ENCODE measurements at places on chromosomes 1 and 21.
A peak's percentile ranks its signal among the peaks of the same experiment; 100 is the strongest.

DNA sequence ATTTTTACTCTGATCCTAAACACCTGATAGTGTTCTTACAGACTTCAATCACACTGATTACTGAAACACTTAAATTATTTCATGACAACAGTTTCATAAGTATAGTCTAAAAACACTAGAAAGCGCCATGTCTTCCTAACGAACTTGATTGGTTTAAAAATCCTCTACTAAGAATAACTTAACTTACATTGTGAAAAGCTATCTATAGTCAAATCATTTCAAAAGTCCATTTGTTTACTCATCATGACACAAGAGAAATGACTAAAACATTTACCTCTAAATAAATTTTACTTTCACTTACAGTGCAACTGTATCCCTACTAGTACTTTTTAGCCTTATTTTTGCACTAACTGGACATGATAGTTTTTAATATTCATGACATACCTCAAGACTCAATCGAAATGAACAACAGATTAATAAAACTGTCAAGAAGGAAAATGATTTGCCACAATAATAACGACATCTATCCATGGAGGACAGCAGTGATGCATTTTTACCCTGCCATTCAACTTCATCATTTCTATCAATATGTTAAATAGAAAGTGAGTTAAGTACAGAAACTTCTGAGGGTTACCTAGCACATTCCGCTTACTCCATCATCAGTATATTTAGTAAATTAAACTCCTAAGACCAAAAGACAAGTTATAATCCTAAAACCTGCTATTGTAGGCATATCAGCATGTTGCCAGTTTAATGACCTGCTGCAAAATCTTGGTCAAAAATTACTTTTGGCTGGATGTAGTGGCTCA is 38.4 kb downstream of the AHCTF1 start:
- H3K4me1 ChIP-seq, result no peaks in the 10 kb centered on the region
- H3K27me3 ChIP-seq, result no peaks in the 10 kb centered on the region
- no peak overlapping the region for H3K4me3 ChIP-seq
- no peak overlapping the region for H3K27ac ChIP-seq

DNA sequence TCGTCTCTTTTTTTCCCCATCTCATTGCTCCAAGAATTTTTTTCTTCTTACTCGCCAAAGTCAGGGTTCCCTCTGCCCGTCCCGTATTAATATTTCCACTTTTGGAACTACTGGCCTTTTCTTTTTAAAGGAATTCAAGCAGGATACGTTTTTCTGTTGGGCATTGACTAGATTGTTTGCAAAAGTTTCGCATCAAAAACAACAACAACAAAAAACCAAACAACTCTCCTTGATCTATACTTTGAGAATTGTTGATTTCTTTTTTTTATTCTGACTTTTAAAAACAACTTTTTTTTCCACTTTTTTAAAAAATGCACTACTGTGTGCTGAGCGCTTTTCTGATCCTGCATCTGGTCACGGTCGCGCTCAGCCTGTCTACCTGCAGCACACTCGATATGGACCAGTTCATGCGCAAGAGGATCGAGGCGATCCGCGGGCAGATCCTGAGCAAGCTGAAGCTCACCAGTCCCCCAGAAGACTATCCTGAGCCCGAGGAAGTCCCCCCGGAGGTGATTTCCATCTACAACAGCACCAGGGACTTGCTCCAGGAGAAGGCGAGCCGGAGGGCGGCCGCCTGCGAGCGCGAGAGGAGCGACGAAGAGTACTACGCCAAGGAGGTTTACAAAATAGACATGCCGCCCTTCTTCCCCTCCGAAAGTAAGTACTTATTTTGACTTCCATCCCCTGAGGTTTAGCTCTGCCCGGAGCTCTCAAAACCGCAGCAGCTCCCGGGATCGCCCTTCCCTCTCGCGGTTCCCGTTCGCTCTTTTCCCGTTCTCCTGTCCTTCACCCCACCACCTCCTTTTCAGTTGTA is 1.5 kb downstream of the TGFB2 start:
- peak overlapping the region; percentile 83 for H3K4me3 ChIP-seq
- no peaks in the 10 kb centered on the region for H3K36me3 ChIP-seq
- DNase-seq, result peak; percentile 61

DNA sequence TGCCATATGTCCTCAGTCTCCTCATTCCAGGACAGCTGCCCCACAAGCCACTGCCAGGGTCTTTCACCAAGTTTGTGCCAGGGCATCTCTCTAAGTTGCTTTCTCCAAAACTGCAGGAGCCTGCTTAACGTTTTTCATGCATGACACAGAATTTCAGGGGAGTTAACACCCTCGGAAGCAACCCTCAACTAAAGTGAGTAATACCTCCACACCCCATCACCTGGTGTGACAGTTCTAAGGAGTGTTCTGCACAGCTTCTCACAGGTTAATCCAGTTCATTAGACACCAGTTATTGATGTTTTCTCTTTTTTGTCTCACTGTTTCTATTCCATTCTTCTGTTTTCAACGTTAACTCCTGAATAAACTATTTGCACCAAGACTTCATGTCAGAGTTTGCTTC is 115.0 kb downstream of the BACH1 start:
- no peak for DNase-seq
- no peak overlapping the region for H3K27ac ChIP-seq
- H3K27me3 ChIP-seq, result no peaks in the 10 kb centered on the region
- no peak overlapping the region for H3K4me3 ChIP-seq

- no peak overlapping the region for H3K27ac ChIP-seq
- H3K4me1 ChIP-seq, result no peaks in the 10 kb centered on the region
- DNase-seq, result no peak
- H3K36me3 ChIP-seq, result no peaks in the 10 kb centered on the region
Observed at GRCh38 chr1:25738499-25738898, 61.5 kb upstream of the SELENON start.

GRCh38 chr1:47616906-47617305 is 179.1 kb downstream of the FOXD2 start:
- H3K36me3 ChIP-seq, result no peaks in the 10 kb centered on the region
- no peak overlapping the region for H3K27ac ChIP-seq
- no peak overlapping the region for H3K4me3 ChIP-seq
- H3K27me3 ChIP-seq, result no peaks in the 10 kb centered on the region
- no peaks in the 10 kb centered on the region for H3K4me1 ChIP-seq

DNA sequence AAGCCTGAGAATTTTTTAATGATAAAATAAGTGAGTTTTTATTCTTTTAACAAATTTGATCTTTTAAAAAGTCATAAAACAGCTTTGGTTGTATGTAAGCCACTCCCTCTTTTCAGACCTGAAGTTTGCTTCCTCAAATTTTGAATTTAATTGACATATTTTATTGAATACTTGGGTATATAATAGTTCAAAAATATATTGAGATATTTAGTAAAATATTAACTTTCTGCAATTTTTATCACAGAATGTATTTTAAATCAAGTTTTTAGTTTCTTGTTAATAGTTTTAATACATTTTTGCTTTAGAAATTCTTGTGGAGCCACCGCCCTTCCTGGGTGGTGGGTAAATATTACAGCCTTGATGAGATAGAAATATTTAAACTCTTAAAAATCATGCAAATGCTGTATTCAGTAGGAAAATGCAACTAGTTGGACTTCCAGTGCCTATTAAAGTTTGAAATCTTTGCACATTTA is 867 bp downstream of the PTPRC start:
- peaks cover 23% of the 10 kb centered on the region for H3K36me3 ChIP-seq
- peak overlapping the region; percentile 94 for H3K27ac ChIP-seq
- peaks cover 42% of the 10 kb centered on the region for H3K4me1 ChIP-seq
- DNase-seq, result no peak
- H3K27me3 ChIP-seq, result no peaks in the 10 kb centered on the region

- no peak overlapping the region for H3K27ac ChIP-seq
- no peaks in the 10 kb centered on the region for H3K4me1 ChIP-seq
- no peak overlapping the region for H3K4me3 ChIP-seq
- peaks cover 2% of the 10 kb centered on the region for H3K36me3 ChIP-seq
Observed at GRCh38 chr1:59673573-59674450, 140.9 kb upstream of the HOOK1 start.

- no peak for DNase-seq
- H3K27me3 ChIP-seq, result no peaks in the 10 kb centered on the region
- H3K4me1 ChIP-seq, result no peaks in the 10 kb centered on the region
Observed at GRCh38 chr1:65231718-65232330, 77.5 kb upstream of the DNAJC6 start.

DNA sequence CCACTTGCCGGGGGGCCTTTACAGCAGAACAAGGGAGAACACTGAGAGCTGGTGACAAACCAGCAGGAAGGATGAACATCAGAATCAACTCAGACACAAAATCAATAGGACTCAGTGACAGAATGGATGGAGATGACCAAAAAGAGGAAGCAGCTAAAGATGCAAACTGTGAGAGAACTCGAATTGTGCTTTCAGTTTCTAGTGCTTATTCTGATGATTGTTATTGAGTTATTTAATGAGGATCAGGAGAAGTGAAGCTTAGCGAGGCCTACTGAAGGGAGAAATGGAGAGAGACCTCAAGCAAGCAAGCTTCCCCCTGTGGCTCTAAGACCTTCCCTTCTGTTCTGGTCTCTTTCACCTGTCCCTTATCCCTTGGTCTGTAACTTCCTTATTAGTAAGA is 30.3 kb upstream of the TMEM125 start:
- H3K27ac ChIP-seq, result peak overlapping the region; percentile 70
- H3K4me1 ChIP-seq, result peaks cover 27% of the 10 kb centered on the region
- H3K4me3 ChIP-seq, result no peak overlapping the region
- DNase-seq, result peak; percentile 81
- peaks cover 6% of the 10 kb centered on the region for H3K27me3 ChIP-seq

- H3K27me3 ChIP-seq, result no peaks in the 10 kb centered on the region
- DNase-seq, result no peak
- H3K36me3 ChIP-seq, result no peaks in the 10 kb centered on the region
- H3K4me1 ChIP-seq, result no peaks in the 10 kb centered on the region
- H3K4me3 ChIP-seq, result no peak overlapping the region
- H3K27ac ChIP-seq, result no peak overlapping the region
Observed at GRCh38 chr1:99751877-99752504, 14.4 kb downstream of the FRRS1 start.

- peaks cover 99% of the 10 kb centered on the region for H3K4me1 ChIP-seq
- peak; percentile 68 for DNase-seq
- peak overlapping the region; percentile 87 for H3K27ac ChIP-seq
Observed at GRCh38 chr1:27626031-27626935, 8.7 kb downstream of the FGR start.

DNA sequence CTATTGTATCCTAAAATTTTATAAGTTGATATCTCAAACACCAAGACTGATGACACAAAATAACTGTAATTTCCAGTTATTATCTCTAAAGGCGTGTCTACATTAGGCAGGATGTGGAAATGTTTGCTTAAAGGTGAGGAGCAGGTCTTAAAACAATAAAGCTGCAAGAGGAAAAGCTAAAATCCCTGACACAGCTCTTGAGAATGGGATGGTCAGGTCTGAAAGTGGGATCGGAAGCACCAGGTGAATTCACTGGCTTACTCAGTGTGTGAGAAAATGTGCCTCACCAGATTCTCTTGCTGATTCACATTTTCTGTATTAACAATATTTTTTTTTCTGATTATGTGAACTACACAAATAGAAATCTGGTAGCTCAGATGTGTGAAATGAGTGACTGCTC is 421.9 kb upstream of the ADAMTS5 start:
- no peak for DNase-seq
- H3K27me3 ChIP-seq, result no peaks in the 10 kb centered on the region
- no peaks in the 10 kb centered on the region for H3K36me3 ChIP-seq
- H3K27ac ChIP-seq, result no peak overlapping the region
- no peaks in the 10 kb centered on the region for H3K4me1 ChIP-seq
- H3K4me3 ChIP-seq, result no peak overlapping the region

GRCh38 chr1:226519716-226520598 is 28.6 kb upstream of the STUM start:
- no peaks in the 10 kb centered on the region for H3K4me1 ChIP-seq
- H3K27me3 ChIP-seq, result no peaks in the 10 kb centered on the region
- H3K36me3 ChIP-seq, result no peaks in the 10 kb centered on the region
- no peak for DNase-seq
- H3K4me3 ChIP-seq, result no peak overlapping the region

DNA sequence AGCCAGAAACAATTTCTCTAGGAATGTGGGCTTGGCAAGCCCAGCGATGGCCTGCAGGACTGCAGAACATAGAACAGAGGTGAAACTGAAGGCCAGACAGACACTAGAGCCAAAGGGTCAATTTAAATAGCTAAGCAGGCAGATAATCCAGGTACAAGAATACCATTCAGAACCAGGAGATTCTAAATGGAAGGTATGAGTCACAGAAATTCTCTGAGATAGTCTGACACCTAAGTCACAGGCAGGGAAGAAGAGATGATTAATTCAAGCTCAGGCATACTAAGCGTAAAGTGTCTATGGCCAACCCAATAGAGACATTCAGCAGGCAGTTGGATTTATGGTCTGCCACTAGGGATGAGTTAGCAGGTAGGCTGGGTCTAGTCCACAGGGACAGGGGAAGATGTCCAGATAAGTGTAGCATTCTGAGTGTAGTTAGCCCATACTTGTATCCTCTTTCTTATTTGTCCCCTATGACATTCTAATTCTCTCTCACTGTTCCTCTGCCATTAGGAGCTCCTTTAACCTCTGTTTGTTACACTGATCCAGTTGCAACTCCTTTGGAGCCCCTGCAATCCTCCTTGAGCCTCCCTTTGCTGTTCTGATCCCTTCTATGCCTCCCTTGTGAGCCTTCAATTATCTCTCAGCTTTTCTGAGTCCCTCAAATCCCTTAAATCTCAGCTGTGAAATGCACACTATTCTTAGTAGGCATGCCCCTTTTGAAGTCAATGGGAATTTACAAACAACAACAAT is 383.8 kb downstream of the LMO4 start:
- H3K4me1 ChIP-seq, result no peaks in the 10 kb centered on the region
- H3K36me3 ChIP-seq, result no peaks in the 10 kb centered on the region
- H3K27ac ChIP-seq, result no peak overlapping the region
- no peak for DNase-seq

- no peak overlapping the region for H3K27ac ChIP-seq
- H3K4me3 ChIP-seq, result no peak overlapping the region
- DNase-seq, result no peak
- H3K4me1 ChIP-seq, result peaks cover 3% of the 10 kb centered on the region
Observed at GRCh38 chr1:97906567-97907241, 14.1 kb downstream of the DPYD start.

- H3K4me3 ChIP-seq, result no peak overlapping the region
- H3K27ac ChIP-seq, result no peak overlapping the region
- no peak for DNase-seq
- H3K27me3 ChIP-seq, result no peaks in the 10 kb centered on the region
Observed at GRCh38 chr1:196152975-196153374, 455.3 kb downstream of the KCNT2 start.

DNA sequence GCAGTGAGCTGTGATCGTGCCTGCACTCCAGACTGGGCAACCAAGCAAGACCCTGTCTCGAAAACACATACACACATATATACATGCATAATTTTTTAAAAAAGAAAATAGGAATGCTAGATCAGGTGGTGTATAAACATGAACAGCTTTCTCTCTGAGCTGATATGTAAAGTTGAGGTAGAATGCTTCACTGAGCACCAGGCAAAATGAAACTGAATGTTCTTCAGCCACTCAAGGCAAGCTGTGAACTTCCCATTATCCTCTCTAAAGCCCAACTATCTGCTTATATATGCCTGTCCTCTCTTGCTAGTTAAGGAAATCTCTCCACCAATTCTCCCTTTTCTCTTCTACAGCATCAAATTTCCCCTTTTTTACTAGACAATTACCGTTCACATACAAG is 93.0 kb downstream of the NUF2 start:
- H3K4me3 ChIP-seq, result no peak overlapping the region
- no peak overlapping the region for H3K27ac ChIP-seq
- no peaks in the 10 kb centered on the region for H3K27me3 ChIP-seq
- peaks cover 14% of the 10 kb centered on the region for H3K4me1 ChIP-seq
- no peaks in the 10 kb centered on the region for H3K36me3 ChIP-seq

GRCh38 chr21:44969931-44970755 is 30.3 kb downstream of the SLX9 start:
- no peak for DNase-seq
- no peak overlapping the region for H3K27ac ChIP-seq
- H3K4me3 ChIP-seq, result no peak overlapping the region
- no peaks in the 10 kb centered on the region for H3K27me3 ChIP-seq
- H3K36me3 ChIP-seq, result peaks cover 50% of the 10 kb centered on the region
- peaks cover 16% of the 10 kb centered on the region for H3K4me1 ChIP-seq

All from B cell (primary cell).